ENCODE measurements at places on chromosomes 2 and 18.

- DNase-seq: no peak
Measured at GRCh38 chr2:20242727-20243377, 17.9 kb upstream of the SDC1 start.

GRCh38 chr2:176751314-176752227 is 461.0 kb upstream of the HNRNPA3 start:
- DNase-seq: no peak

DNA sequence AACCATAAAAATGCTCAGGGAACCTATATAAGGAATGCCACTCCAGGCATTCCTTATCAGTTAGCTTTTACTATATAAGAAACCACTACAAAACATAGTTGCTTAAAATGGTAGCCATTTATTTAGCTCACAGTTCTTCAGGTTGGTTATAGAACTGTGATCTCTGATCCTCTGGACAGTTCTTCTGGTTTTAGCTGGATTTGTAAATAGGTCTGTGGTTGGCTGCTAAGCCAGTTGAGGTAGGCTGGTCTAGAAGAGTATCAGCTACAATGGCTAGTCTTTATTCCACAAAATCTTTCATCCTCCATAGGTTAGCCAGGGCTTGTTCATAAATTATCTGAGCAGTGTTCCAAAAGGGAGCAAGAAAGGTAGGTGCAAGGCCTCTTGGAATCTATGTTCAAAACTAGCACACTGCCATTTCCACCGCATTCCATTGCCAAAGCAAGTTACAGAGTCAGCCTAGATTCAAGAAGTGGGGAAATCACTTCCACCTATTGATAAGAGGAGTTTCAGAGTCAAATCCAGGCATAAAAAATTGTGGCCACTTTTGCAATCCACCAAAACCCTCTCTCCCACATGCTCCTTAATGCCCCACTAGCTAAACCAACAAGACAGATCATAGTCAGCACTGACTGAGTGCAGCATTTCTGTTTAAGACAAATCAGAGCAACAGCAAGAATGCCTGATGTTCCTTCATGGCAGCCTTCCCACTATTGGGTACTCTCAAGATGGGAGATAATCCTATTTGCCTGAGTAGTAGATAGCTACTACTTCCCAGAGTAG is 146.4 kb downstream of the IRS1 start:
- no peak for DNase-seq

- no peak for DNase-seq
Measured at GRCh38 chr2:201966691-201967438, 66.8 kb upstream of the FZD7 start.

DNA sequence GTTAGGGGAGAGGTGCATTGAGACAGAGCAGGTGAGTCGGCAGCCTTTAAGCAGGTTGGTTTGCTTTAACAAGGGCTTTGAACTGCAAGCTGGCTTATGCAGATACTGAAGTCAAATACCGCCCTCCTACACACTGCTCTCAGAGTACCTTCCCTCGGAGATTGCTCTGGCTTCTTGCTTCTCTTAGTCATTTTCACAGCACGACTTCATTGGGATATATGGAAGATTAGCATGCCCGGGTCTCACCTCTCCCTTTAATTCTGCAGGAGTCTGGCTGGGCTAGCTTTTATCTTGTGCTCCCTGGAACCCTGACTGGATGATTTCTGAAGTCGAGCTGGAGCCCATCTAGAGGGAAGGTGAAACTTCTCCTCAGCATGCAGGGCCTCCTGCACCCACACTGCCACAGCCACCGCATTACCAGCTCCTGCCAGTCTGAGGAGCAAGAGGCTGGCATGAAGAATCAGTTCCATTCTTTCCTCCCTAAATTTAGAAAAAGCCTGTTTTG is 395.5 kb upstream of the HNRNPA3 start:
- no peak for DNase-seq

DNA sequence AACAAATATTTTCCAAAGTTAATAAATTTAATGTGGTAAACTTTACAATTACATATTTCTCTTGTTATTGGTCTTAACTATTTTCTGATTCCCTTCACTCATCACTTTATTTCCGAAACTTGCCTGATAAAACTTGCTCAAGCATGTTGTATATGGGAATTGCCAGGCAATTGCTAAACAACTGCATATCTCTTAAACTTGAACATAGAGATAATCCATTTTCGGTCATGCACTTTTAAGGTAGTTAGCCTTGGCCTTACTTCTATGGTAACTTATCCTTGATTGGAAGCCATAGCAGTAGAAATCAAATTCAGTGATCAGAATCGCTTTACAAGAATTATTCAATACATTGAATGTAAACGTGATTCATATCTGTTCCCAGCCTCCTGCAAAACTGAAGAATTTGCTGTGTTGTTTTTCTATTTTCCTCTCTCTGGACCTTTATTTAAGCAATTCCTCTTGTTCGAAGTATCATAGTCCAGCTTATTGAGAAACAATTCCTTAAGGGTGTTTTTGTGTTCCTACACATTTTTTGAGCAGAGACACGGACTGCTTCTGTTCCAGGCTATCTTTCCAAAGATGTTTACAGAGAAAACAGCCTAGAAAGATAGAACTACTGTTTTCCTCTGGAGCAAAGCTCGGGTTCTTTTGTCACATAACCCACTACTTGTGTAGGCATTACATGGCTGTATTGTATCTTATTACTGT is 674.3 kb downstream of the IRS1 start:
- DNase-seq: no peak

DNA sequence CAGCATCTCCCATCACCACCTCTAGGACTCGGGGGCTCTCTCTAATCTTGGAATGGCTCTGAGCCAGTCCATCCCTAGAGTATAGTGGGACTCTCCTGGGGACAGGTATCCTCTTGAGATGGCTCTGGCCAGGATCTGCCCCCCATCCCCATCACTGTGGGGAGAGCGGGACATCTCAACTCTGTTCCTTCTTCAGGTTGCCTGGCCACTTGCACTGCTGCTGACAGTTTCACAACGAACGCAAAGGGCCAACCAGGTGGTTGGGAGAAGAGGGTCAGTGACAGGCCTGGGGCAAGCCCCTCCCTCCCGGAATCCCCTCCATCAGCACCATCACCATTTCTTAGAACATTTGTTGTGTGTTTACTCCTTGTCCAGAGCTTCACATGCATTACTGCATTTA is 62.6 kb downstream of the CIB4 start:
- DNase-seq: no peak

DNA sequence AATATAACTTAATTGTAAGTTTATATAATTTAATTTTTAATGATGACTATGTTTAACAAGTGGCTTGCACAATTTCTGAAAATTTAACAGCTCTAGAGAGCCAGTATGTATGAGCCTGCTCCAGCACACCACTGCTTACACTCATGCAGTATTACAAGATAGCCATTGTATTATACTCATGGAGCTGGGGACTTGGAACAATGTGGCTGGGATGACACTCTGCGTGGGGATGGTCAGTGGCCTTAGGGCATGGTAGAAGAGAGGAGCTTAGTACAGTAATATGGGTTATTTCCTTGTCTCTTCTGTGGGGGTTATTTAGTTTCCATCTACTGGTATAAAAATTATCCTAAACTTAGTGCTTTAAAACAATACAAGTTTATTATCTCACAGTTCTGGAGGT is 105.1 kb upstream of the STON1 start:
- no peak for DNase-seq

GRCh38 chr2:60742419-60742818 is 13.6 kb upstream of the PAPOLG start:
- DNase-seq: no peak

DNA sequence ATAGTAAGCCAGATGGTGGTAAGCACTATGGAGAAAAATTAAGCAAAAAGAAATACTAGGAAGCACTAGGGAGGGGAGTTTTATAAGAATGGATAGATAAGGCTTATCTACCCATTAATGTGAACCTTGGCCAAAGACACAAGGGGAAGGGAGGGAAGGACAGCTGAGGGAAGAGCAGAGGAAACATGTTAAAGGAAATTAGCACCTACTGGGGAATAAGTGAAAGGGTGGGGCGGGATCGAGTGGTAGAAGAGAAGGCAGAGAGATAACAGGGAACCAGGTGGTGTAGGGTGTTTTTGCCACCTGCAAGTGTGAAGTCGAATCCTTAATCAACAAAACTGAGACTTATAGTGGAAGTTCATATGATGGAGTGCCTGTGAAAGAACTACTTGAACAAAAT is 1.7 kb downstream of the UNC80 start:
- no peak for DNase-seq

GRCh38 chr2:1893856-1894255 is 149.5 kb upstream of the PXDN start:
- DNase-seq: no peak

- DNase-seq: no peak
Measured at GRCh38 chr2:33083699-33084387, 137.1 kb downstream of the LTBP1 start.

DNA sequence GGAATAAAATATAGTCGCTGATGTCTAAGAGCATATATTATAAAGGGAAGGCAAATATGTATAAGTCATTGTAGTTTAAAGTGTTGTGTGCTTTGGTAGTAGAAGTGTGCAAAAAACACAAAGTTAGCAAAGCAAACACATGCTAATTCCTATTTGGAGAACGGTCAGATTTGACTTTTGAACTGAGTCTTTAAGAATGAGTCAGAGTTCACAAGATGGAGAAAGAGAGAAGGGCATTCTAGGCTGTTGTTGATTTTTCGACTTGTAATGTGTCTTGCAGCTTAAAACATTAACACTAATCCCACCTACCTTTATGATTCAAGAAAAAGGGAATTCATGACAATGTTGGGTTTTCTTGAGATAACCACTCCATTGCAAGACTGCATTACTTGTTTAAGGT is 98.1 kb downstream of the CRIM1 start:
- no peak for DNase-seq

GRCh38 chr18:79515944-79516351 is 120.2 kb downstream of the NFATC1 start:
- DNase-seq: no peak

GRCh38 chr2:111054791-111055691 is 65.7 kb upstream of the BCL2L11 start:
- no peak for DNase-seq

- no peak for DNase-seq
Measured at GRCh38 chr2:46145017-46145416, 152.2 kb upstream of the EPAS1 start.

- no peak for DNase-seq
Measured at GRCh38 chr18:31197676-31198075, 35.0 kb upstream of the DSC1 start.

DNA sequence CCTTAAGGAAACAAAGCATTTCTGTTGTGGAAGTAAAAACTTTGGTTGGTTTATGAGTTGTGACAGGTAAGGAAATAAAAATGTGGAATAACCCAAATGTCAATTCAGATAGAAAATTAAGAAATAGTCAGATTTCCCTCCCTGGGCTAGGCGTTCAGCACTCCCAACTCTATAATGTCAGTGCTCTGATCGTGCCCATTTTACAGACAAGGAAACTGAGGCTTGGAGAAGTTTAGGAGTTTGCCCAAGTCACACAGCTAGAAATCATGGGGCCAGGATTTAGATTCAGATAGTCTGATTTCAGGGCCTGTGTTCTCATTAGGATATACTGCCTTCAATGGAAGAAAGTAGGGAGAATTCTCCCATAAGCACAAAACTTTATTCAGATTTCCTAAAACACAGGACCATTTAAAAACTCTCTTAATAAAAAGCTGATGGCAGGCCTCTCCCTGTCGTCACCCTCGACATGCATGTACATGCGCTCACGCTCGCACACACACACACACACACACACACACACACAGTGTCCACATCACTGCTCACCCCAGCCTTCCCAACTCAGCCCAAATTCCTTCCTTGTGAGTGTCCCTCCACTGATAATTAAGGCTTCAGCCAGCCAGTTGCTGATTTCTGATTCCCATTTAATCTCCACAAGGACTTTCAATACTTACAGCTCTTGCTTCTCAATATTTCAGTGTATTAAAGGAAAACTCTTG is 49.1 kb upstream of the SLC14A2 start:
- no peak for DNase-seq

DNA sequence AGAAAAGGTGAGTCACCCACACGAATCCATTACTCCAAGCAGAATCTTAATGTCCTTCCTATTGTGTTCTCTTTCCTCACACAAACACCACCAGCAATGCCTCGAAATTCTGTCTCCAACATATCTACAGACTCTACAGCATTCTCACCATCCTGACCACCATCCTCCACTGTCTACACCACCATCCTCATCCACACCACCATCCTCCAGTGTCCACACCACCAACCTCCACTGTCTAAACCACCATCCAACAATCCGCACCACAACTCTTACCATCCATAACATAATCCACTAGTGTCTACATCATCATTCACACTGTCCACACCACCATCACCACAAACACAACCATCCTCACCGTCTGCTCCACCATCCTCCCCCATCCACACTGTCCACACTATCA is 121.6 kb upstream of the ALKAL2 start:
- no peak for DNase-seq

- no peak for DNase-seq
Measured at GRCh38 chr2:20540587-20541293, 93.9 kb downstream of the RHOB start.

DNA sequence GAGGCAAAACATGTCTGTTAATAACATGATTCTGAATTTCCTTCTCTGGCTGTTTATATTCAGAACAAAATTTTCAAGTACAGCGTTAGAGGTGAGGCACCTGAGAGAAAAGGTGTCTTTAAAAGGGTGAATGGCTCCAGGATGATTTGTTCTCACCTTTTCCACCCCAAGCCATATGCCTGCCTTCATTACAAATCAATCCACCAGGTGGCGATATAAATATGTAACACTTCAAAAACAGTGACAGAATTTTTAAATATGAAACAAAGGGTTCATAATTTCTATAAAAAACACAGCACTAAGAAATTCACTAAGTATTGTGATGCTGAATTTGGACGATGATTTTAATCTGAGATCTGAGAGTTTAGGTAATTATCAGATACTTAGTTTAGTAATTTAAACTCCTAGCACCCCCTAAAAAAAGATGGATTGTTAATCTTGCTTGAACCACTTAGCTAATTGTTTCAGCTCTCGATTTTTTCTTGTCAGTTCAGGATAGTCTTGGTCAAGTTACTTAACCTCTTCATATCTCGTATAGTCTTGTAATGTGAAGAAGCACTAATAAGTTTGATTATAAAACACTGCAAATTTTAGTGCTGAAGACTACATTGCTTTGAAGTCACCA is 528.8 kb downstream of the CPS1 start:
- DNase-seq: no peak

DNA sequence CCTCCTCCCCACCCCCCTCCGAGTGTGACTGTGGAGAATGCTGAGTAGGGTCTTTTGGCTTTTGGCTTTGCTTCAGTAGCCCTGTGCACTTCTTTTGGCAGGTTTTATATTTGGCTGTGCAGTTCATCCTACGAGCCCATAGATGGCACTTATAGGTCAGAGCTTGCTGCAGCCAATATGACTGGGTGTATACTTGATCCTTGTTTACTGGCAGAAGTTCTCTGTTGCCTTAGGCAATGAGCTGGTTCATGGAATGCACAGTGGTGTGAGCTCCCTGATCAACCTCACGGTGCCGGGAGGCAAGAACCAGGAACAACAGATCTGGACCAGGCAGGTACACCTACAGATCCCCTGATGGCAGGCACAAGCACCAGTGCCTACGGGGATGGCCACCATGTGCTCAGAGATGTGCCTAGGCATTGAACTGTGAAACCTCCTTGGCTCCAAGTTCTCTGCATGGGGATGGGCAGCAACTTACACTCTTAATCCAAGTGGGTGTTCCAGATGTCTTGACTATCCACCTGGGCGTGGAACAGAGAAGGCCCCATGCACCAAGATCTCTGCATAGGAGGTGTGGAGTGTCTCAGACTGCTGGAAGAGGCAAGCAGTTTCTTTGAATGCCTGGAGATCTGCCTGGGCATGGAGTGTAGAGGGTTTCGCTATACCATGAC is 190.4 kb downstream of the KIAA1328 start:
- no peak for DNase-seq

GRCh38 chr2:239393388-239393940 is 7.4 kb downstream of the HDAC4 start:
- DNase-seq: no peak

Measured in stimulated activated CD8-positive, alpha-beta memory T cell treated with anti-CD3 and anti-CD28 coated beads, Interleukin-15, amount 100 ng/mL, for 4 hours (primary cell).